ENCODE measurements at places on chromosomes 12 and 14.

- no peak for DNase-seq
Observed at GRCh38 chr12:64840949-64841717, 16.7 kb downstream of the TBC1D30 start.

DNA sequence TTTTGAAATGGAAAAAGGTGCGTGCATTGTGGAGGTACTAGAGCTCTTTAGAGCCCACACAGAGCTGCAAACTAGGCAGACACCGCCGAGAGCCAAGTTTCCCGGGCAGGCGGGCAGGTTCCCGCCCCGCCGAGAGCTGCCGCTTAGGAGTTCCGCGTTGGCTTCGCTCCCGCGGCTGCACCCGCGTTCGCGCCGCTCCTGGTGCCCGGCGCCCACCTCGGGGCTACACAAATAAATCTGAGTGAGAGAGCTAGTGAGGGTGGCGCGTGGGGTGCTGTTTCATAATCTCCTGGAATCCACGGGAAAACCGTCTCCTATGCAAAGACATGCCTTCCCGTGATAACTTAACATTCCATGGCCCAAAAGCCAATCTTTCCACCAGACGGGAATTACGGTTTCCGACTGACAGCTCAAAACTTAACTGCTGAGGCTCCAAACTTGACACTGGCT lies 645 bp downstream of the KITLG start:
- no peak for DNase-seq

DNA sequence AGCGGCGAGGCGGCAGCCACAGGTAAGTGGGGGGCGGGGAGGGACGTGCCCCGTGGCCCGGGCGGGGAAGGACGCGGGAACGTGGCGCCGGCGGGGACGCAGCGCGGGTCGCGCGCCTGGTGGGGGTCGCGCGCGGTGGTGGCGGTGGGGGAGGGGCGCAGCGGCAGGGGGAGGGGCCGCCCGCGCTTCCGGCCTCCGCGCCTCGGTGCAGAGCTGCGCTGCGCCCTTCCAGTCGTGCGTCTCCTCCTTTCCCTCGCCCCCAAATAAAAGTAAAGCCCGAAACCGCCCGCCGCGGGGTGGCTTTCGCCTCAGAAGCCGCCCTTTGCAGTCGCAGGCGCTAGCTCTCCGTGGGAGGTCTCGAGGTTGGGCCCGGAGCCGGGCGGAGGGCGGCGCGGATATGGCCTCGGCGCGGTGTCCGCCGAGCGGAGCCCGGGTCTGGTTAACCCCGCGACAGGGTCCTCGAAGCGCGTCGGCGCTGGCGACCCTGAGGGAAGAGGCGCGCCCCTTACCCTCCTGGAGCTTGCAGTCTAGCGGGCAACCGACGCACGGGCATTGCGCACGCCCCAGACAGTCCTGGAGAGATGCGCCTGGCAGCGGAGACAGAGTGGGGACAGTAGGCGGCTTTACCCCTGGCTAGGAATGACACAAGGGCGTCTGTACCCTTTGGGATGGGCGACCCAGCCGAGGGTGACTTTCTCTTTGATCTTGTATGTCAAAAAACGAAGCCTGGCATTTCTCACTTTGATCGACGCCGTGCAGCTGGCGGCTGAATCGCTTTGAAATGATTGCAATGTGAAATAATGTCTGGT lies 589 bp downstream of the ATF1 start:
- no peak for DNase-seq

DNA sequence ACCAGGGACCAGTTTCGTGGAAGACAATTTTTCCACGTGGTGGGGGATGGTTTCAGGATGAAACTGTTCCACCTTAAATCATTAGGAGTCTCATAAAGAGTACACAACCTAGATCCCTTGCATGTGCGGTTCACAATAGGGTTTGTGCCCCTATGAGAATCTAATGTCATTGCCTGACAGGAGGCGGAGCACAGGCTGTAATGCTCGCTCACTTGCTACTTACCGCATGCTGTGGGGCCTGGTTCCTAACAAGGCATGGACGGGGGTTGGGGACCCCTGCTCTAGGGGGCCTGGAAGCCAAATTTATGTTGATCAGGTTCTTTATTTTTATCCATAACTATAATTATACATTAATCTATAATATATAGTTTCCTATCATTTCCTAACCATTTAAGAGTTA lies 315.3 kb downstream of the MED13L start:
- no peak for DNase-seq

DNA sequence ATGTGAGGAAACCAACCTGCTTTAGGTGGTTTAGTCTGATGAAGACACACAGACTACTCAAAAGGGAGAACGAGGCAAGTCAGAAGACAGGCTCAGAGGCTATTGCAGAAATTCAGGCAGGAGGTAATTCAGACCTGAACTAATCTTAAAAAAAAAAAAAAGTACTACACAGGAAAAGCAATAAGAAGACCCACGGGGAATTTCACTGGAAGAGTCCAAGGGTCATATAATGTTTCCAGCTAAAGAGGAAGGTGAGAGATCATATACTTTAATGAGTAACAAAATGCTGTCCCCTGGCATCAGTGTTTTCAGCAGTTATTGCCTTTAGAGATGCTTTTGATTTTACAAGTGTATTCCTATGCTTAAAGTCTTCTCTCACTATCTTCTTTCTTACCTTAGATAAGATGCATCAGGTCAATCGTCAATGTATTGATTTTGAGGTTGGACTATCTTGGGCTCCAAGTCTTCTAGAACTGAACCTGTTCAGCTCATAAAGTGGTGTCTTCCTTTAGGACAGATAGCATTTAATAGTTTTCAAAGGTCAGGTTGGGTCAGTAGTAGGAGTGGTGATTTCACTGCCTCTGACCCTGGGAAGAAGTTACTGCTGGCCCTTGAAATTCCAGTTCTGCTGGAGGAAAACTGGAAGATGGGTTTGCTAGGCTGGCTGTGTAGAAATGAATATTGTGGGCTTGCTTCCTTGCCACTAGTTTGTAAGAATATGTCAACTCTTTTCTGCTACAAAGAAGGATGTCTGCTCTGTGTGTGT lies 60.0 kb downstream of the FAR2 start:
- DNase-seq: no peak

GRCh38 chr12:94718114-94718513 lies 67.8 kb upstream of the TMCC3 start:
- peak; percentile 31 for DNase-seq

GRCh38 chr12:106226884-106227640 lies 20.8 kb downstream of the CKAP4 start:
- no peak for DNase-seq

DNA sequence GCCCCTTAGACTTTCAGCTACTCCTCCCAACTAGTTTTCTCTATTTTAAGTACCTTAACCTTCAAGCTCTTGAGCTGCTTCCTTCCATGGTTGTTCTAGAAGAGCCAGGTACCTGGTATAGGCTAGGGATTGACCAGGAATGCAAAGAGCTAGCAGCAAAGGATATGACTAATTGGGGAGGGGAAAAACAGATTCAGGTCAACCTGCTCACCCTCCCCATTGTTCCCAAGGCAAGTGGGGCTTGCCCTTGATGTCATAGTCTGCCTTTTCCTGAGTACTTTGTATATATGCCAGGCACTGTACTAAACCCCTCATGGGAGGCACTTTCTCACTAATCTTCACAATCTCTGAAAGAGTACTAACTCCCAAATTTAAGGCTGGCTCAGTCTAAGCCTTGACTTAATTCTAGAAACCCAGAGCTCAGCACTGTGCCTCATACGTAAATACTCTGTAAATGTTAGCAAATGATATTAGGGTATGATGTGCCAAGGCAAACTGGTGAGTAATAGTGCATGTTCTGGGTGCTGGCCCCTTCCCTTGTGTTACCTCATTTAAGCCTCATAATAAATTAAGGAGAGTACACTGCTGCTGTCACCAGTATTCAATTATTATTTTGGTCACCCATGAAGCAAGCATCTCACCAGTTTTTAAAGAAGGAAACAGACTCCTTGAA lies 42.2 kb downstream of the SUDS3 start:
- DNase-seq: no peak

- DNase-seq: no peak
Observed at GRCh38 chr12:2498964-2499500, 295.7 kb upstream of the FKBP4 start.

DNA sequence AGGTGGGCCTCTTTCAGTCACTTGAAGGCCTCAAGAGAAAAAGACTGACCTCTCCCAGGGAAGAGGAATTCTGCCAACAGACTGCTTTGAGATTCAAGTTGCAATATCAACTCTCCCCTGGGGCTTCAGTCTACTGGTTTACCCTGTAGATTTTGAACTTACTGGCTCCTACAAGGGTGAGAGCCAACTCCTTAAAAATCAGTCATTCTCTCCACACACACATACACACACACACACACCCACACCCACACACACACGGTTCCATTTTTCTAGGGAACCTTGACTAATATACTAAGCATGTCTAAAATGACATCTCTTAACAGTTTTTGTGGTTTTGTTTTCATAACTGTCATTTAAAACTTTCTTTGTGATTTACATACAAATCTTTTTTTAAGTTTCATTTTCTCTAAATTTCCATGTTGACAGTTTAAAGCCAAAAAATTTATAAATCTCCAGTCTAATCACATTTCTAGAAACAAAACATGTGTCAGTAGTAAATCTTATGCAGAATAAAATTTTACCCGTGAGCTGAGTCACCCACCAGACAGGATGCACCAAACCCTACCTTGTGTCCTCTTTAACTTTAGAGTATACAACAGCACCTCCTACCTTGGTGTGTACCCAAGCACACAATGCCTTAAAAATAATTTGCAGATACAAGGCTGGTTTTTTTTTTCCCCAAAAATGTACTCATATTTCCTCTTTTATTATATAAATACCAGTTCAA lies 394.6 kb downstream of the AEBP2 start:
- no peak for DNase-seq

DNA sequence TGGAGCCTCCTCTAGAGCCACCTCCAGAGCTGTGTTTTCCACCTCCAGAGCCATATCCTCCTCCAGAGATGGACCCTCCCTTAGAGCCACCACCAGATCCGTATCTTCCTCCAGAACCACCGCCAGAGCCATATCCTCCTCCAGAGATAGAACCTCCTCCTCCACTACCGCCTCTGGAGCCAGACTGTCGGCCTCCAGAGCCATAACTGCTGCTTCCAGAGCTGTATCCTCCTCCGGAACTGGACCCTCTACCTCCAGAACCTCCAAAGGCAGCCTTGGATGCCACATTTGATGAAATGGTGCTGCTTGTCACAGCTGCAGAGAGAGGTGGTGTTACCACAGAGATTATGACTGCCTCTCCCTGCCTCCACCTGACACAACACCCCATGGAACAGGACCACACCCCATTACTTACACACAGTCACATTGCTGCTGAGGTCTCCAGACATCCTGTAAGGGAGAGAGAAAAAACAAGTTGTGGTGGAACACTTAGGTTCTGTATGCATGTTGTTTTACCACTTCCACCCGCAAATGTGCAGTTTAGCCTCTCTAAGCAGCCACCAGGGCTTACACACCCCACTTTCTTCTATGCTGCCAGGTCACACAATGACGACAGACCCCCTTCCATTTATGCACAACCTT lies 6.8 kb downstream of the KRT2 start:
- no peak for DNase-seq

DNA sequence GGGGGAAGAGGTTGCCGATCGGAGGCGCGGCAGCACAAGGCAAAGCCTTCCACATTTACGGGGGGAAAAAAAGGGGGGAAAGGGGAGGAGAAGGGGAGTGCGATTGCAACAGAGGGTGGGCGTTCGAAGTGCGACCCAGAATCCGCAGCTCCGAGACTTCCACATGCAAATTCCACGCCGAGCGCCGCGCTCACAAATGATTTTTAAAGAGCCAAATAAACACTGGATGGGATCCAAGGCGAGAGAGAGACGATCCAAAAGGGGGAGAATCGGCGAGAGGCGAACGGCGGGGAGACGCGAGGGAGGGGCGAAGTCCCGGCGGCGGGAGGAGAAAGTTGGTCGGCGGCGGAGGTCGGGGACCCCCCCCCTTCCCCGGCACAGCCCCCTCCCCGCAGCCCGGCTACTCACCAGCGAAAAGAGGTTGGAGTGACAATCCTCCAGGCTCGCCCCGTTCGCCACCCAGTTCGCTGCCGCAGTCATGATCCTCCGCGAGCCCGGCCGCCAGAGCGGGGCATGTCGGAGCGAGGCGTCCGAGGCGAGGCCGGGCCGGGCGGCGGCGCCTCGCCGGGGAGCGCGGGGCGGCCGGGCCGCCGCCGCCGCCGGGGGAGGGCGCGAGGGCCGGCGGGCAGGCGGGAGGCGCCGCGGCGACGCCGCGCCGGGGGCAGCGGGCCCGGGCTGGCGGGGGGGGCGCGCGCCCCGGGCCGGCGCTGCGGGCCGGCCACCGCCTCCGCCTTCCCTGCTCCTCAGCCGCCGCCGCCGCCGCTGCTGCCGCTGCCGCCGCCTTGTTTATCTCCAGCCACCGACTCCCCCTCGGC lies 634 bp downstream of the MED13L start:
- no peak for DNase-seq

DNA sequence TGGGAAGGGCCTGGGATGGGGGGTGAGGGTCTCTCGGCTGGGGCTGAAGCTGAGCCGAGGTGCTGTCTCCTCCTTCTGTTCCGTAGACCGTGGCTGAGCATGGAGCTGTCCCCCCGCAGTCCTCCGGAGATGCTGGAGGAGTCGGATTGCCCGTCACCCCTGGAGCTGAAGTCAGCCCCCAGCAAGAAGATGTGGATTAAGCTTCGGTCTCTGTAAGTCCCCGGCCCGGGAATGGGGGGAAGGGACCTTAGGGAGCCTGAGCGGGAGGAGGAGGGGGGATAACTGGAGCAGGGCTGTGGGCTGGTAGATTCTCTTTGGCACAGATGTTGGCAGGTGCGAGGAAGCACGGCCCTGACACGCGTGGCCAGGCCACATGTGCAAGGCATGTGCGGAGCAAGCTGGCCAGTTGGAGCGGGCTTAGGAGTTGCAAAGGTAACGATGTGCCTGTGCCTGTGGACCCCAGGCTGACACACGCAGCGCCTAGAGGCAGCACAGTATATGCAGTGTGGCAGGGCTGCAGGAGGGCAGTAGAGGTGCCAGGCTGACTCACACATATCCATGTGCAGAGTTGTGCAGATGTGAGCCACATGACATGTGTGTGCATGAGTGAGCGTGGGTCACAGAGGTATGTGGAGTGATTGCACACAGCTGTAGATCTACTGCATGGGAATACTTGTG lies 512 bp downstream of the PDE1B start:
- no peak for DNase-seq

DNA sequence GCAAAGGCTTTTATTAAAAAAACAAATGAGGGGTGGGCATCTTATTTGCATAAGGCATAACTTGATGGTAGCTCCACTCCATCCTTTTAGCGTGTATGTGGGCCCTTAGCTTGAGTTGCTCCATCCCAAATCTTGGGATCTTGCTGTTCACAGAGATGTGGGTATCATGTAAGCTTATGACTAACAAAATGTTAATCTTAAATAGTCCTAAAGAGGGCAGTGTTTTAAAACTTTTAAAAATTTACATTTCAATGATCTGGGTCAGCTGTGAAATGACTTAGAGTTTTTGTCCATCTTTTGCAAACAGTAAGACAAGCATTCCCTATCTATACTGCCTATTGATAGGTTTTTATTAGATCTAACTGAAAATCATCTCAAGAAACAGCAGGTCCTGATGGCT lies 86.0 kb downstream of the SLCO1A2 start:
- DNase-seq: no peak

DNA sequence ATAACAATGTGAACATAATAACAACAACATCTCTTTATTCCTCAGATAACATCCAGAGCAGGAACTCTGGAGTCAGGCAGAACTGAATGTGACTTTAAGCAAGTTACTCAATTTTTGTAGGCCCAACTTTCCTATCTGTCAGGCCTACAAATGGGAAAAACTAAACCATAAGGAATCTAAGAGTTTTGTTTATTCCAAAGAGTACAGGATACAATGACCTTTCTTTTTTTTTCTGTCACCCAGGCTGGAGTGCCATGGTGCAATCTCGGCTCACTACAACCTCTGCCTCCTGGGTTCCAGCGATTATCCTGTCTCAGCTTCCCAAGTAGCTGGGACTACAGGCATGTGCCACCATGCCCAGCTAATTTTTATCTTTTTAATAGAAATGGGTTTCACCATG lies 9.4 kb downstream of the LPCAT3 start:
- DNase-seq: no peak
